Fibroblast of upper back skin (primary cell): ENCODE measurements at places on chromosomes 2 and 18.
A peak's percentile ranks its signal among the peaks of the same experiment; 100 is the strongest.

DNA sequence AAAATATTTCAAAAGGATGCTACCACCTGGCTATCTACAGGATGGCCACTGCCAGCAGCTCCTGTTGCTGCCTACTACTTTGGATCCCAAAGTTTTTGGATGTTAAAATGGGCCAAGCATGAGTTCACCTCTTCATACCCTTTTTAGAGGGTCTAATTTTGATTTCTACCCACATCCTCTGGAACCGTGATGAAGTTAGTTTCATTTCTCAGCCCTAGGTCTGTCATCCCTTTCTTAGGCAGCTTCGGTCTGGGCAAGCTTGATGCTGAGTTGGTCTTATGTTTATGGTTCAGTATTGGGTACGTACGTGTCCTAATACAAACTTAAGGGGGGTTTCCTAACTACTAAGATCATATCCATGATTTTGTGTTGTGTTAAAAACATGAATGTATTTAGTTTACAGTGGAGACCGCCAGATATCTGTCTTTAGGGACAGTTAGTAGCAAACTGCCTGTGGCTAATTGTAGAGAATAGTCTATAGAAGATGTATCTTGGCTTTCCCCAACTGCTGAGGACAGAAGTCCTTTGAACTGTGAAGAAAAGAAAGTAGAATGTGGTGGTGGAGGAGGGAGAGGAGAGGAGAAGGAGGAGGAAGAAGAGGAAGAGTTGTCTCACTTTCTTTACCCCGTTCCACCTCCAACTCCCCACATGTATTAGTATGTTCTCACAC lies 184.9 kb downstream of the UBE2E3 start:
- DNase-seq: no peak

GRCh38 chr18:4017480-4017879 lies 437.6 kb downstream of the DLGAP1 start:
- no peak for DNase-seq

GRCh38 chr18:48734460-48734859 lies 195.6 kb downstream of the CTIF start:
- no peak for DNase-seq

GRCh38 chr2:69097891-69098655 lies 85.1 kb downstream of the ANTXR1 start:
- peak; percentile 63 for DNase-seq

GRCh38 chr2:214005337-214005736 lies 405.5 kb upstream of the VWC2L start:
- peak; percentile 52 for DNase-seq

DNA sequence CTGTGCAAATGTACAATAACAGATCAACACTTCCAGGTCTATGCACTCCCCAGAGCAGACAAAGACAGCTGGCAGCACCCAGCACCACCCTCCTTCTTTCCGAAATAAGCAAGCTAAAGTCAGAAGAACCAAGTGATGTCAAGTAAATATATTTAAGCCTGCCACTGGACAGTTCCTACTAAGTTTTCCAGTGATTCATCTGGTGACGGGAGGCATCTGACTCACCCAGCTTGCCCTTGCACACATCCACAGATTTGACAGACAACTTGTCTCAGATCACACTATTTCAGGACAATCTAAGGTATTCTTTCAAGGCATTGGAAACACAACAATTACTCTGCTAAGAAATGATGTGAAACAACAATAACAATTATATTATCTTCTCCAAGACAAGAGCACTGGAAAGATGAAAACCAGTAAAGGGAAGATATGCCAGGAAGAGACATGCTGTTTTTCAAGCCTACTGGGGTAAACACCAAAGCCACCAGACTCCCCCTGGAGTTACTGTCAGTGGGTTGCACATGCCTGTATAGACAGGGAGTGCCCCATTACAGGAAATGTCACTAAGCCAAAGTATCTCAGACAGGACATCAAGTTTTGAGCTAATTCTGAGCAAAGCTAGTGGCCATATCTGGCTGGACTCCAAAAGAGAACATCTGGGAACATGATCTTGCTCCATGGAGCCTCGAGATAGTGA lies 287.9 kb upstream of the KLHL29 start:
- DNase-seq: no peak

DNA sequence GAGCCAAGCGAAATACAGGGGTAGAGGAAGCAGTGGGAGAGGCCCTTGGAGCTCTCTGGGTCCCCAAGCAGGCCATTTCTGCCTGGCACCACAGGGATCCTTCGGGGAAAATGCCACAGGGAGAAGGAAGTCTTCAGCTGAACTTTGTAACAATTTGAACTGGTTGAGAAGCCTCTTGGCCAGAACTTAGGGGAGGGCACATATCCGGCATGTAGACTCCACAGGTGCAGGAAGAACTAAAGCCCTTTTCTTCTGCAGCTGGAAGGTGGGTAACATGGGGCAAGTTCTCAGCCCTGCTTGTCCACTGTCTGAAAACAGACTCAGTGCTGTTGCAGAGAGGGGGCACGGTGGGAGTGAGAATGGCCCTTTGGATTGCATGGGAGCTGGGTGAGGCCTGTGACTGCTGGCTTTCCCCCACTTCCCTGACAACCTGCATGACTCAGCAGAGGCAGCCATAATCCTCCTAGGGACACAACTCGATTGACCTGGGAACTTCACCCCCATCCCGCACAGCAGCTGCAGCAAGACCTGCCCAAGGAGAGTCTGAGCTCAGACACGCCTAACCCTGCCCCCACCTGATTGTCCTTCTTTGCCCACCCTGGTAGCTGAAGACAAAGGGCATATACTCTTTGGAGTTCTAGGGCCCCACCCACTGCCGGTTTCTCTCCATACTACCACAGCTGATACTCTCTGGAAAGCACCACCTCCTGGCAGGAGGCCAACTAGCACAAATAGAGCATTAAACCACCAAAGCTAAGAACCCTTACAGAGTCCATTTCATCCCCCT lies 101.6 kb upstream of the FAM136A start:
- DNase-seq: no peak

GRCh38 chr2:44616667-44617155 lies 255.0 kb downstream of the CAMKMT start:
- DNase-seq: no peak

- DNase-seq: no peak
Measured at GRCh38 chr2:85791704-85792565, 38.1 kb downstream of the ATOH8 start.

GRCh38 chr2:223601932-223602666 lies at the start of gene SCG2:
TSS of gene SCG2 (minus strand) at chr2:223602361. CDS start at chr2:223599282, 3,079 bp downstream.
- peak; percentile 92 for DNase-seq

DNA sequence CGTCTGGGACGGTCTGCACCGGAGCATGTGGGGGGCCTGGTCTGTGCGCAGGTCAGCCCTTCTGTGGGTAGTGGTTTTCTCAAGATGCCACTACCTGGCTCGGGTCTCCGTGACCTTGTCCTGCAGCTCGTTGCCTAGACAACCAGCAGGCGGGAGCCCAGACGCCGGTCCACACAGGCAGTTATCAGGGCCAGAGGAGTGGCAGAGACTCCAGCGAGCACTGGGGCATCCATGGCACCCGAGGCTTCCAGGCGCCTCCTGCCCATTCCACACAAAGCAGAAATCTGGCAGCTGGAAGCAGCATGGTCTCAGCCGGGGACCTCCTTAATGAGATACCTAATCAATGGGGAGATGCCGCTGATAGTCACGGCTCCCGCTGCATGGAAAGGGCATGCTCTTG lies 156.1 kb downstream of the FAM210A start:
- DNase-seq: no peak

DNA sequence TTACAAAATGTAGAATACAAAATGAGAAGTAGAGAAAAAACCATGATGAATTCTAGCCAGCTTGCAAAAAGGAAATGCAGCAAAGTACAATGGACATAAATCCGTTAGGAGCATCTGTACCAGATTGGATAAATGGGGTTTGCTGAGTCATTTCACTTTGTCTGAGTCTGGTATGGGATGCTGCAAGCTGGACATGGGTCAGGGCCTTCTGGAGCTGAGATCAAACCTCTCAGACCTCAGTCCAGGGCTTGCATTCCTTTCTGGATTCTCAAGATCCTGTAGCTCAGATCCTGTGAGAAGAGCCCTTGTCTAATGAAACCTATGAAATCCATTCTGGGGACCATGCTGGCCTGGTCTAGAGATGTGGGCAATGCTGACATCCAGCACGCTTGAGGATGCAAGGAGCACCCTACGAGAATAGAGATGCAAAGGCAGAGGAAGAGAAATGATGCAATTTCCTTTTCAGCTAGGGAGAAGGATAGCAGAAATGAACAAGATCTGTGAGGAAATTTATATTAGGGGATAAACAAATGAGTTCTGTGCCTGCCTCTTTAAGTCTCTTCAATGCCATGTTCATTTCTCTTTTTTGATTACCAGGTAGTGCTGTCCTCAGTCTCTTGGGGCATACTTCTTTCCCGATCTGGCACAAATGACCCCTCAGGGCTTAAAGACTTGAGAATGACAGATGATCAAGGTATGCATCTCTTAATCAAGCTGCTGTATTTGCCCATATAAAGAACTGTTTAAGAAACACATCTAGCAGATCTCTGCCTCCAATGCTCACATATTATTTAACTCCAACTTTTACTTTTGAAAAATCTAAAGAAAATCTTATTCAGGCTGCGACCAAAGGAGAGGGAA lies 230.4 kb downstream of the MEIS1 start:
- DNase-seq: peak; percentile 28

DNA sequence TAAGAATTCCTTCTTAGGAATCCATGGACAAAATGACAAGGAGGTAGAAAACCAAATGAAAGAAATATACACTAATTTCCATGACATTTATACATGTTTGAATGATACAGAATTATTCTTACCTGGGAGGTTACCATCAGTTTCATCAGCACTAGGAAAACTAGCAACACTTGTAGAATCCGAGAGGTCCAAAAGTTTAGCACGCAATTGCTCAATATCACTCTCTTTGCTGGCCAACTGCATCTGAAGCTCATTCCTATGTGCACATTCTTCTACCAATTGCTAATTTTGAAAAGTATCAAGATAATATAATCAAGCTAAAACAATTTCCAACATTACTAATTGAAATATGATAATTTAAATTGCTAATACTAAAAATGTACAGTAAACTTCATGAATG lies 144.8 kb downstream of the ROCK1 start:
- DNase-seq: no peak

DNA sequence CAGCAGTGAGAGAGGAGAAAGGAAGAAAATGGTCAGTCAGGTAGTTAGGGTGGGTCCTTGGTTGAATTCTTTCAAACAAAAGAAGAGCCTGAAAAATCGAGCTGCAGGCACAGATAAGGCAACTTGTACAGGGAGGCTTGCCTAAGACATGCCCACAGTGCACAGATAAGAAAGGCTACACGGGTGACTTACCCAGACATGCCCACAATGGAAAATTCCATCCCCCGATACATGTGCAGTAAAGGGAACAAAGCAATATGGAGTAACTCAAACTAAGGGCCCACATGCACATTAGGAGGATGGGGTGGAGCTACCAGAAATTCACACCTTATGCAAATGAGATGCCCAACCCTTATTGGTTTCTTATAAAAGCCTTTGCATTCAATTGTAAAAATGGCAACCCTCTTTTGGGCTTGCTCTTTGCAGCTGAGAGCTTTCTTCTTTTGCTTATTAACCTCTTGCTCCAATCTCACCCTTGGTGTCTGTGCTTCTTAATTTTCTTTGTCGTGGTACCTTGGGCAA lies 110.3 kb upstream of the RMP24 start:
- DNase-seq: no peak

DNA sequence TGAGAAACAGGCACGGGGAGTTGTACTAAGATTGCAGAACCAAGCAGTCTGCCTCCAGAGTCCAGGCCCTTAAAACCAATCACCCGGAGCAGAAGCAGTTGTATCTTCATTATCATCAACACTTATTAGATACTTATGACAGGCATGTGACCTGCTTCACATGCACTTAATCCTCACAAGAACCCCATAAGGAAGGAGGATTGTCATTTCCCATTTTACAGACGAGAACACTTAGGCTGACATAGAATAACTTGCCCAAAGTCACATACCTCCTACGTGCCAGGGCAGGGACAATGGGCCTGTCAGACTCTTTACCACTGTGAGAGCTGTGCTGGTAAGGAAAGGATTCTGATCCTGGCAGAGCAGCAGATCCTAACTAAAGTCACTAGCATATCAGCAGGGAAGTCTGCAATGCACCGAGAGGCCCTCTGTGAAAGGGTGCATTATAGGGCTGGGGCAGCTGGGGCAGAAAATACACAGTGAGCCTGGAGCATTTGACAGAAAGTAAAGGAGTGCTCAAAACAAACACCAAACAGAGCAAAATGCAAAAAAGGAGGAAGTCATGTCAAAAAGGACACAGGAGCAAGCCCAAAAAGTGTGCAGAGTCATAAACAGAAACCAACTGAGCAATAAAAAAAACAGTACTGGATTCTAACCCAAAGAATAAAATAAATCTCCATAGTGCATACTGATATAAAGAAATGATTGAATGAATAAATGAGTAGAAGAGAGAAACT lies 55.9 kb upstream of the SP3 start:
- no peak for DNase-seq

DNA sequence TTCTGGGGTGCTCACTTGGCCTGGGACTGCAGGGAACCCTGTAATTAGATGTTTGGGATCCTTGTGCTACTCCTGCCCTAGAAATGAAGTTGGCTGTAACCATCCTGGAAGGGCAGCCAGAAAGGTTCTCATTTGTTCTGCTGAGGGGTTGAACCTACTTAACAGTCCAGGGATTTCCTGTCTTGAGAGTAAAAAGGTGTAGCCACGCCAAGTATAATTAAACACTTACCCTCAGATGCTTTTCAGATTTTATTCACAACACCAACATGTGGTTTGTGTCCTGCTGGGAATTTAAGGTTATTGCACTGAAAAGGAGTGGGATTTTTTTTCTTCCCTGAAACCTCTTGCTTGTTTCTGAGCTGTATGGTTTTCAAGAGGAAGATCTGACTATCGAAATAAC lies 222.4 kb upstream of the APCDD1 start:
- DNase-seq: no peak

DNA sequence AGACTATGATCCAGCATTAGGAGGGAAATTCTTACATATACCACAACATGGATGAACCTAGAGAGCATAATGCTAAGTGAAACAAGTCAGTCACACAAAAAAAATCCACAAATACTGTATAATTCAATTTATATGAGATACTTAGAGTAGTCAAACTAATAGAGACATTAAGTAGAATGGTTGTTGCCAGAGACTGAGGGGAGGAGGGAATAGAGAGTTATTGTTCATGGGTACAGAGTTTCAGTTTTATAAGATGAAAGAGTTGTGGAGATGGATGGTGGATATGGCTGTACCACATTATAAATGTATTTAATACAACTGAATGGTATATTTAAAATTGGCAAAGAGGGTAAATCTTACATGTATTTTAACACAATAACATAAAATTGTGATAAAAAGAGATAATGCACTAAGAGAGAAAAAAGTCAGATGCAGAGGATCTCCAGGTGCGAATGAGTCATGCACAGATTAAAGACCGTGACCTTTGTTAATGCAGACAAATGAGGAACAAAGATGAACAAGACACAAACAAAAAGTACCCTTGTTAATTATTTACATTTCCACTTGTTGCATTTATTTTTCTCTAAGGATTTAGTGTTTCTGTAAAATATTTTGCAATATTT lies 541.7 kb upstream of the MEX3C start:
- DNase-seq: no peak

DNA sequence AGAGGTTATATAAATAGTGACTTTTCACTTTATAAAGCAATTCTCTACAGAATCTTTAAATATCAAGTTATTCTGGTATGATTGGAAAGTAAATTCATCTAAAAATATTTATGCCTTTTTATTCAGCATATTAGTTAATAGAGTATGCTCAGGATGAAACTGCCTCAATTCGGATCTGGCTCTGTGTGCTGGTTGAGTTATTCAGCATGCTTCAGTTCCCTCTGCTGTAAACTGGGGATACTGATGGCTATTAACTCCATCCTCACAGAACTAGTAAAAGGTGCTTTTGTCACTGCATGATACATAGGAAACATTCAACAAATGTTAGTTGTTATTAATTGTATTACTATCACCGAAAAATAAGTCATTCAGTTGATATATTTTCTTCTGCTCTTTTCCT lies 250.3 kb downstream of the NRXN1 start:
- DNase-seq: no peak
